Mucosa of descending colon (tissue), 3 donors: ENCODE measurements at places on chromosomes 13 and 19. TPM values are rescaled to one million over a fixed set of nuclear protein-coding genes. Genes with fewer than 3 reads are reported as not detected.

FARP1 gene
- total RNA-seq: 44.4 TPM

ZNF540 gene
- total RNA-seq: 8.4 TPM

SYT3 gene
- total RNA-seq: 0.14 TPM

ASF1B gene
- 2.4 TPM for total RNA-seq

USF2 gene
- total RNA-seq: 116 TPM

CEACAM1 gene
- total RNA-seq: 591 TPM

PPM1N gene
- total RNA-seq: 1.3 TPM

GGACT gene
- 4.8 TPM for total RNA-seq

S1PR4 gene
- 0.38 TPM for total RNA-seq

TTC9B gene
- total RNA-seq: 2.0 TPM

INSL3 gene
- total RNA-seq: not detected

SSC5D gene
- 2.6 TPM for total RNA-seq

CAPN12 gene
- 14.9 TPM for total RNA-seq

CASP14 gene
- total RNA-seq: not detected

KLK15 gene
- 3.3 TPM for total RNA-seq

POP4 gene
- 67.1 TPM for total RNA-seq

AMH gene
- total RNA-seq: 3.8 TPM

TNFSF9 gene
- total RNA-seq: 0.58 TPM

MEIOSIN gene
- total RNA-seq: not detected

THSD8 gene
- 2.7 TPM for total RNA-seq

PODNL1 gene
- total RNA-seq: 1.7 TPM

ZNF333 gene
- total RNA-seq: 8.7 TPM

B3GNT3 gene
- total RNA-seq: 77.6 TPM

LIM2 gene
- not detected for total RNA-seq

CDC34 gene
- total RNA-seq: 78.0 TPM

CDC37 gene
- total RNA-seq: 125 TPM

RASGRP4 gene
- 0.55 TPM for total RNA-seq

SGCG gene
- 0.41 TPM for total RNA-seq

PSG5 gene
- not detected for total RNA-seq

LILRB4 gene
- 6.4 TPM for total RNA-seq

PLPP2 gene
- total RNA-seq: 75.4 TPM

NAPA gene
- 145 TPM for total RNA-seq

CGB8 gene
- total RNA-seq: not detected

SYNGR4 gene
- 0.41 TPM for total RNA-seq

PLEKHA4 gene
- 30.2 TPM for total RNA-seq

GPR12 gene
- total RNA-seq: not detected

SERTM1 gene
- not detected for total RNA-seq

ZNF221 gene
- 1.9 TPM for total RNA-seq

AMER2 gene
- 0.70 TPM for total RNA-seq

FREM2 gene
- 0.82 TPM for total RNA-seq

ZNF552 gene
- total RNA-seq: 18.7 TPM
